Stimulated activated CD8-positive, alpha-beta memory T cell treated with anti-CD3 and anti-CD28 coated beads, Interleukin-12 subunit alpha, Interleukin-12 subunit beta, amount 100 ng/mL, for 4 hours (primary cell): ENCODE measurements at places on chromosomes 7 and 10.

DNA sequence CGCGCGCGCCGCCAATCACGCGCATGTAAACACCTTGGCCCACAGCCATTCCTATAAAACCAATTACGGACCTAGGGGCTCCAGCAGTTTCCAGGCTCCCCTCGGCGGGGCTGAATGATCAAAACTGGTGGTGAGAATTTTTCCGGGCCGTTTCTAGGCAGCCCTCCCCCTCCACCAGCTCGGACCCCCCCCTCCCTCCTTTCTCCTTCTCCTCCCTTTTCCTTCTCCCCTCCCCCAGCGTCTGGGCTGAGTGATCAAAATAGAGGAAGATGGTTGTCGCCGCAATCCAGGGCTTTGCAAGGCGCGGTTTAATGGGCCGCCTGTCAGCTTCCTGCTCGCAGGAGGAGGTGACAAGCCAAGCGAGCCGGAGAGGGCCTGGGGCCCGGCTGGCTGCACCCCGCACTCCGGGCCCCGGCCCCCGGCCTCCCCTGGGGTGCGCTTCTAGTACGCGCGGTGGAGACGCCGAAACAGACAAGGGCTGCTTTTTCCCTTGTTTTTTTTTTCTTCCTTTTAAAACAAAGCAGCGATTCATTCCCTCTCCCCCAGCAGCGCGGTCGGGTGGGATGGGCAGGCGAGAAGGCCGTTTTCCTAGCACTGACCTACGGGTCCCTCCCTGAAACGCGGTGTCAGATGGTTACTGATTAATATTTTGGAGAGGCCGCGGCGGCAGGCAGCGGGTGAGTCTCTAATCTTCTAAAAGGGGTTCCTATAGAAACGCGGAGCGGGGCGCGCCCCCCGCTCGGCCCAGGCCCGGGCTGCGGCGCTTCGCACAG lies 528 bp upstream of the TNRC18 start:
- DNase-seq = peak; percentile 28

- DNase-seq = no peak
Measured at GRCh38 chr7:833601-834258, 1.5 kb downstream of the SUN1 start.

DNA sequence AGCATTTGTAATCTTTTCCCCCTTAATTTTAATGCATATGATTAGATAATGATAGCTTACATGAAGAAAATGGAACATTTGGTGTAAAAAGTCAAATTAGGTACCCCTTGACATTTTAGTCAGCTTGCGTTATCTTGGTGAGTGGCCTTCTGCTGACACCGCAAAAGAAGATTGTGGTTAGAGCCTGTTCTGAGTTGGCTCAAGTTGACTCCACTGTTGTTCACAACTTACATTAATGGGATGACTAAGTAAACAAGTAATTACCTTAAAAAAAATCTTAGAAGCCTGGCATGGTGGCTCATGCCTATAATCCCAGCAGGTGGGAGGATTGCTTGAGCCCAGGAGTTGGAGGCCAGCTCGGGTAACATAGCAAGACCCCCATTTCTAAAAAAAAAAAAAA lies 24.2 kb downstream of the TRRAP start:
- DNase-seq = no peak

DNA sequence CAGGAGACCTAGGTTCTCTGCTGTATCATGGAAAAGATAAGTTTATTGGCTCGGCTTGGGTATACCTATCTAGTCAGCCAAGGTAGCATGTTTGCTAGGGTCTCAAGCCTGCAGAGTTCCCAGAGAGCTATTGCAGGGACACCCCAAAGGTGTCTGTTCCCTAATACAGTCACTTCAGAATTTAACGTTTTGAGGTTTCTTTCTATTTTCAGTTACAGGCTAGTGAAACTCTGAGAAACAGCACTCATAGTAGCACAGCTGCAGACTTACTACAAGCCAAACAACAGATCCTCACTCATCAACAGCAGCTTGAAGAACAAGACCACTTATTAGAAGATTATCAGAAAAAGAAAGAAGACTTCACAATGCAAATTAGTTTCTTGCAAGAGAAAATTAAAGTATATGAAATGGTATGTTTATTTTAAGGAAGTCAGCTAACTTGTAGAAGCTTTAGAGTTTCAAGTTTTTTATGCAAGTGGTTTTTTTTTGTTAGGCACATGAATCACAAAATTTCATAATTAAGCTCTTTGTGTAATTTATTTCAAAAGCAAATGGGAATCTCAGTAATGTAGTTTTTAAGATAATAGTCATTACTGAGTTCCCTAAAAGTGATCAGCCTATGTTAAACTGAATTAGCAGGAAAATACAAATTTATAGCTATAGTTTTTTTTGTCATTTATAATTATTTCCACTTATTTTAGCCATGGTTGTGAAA lies 54.9 kb downstream of the AKAP9 start:
- DNase-seq = no peak

GRCh38 chr10:122375679-122376160 lies 1.2 kb downstream of the PLEKHA1 start:
- DNase-seq = no peak

DNA sequence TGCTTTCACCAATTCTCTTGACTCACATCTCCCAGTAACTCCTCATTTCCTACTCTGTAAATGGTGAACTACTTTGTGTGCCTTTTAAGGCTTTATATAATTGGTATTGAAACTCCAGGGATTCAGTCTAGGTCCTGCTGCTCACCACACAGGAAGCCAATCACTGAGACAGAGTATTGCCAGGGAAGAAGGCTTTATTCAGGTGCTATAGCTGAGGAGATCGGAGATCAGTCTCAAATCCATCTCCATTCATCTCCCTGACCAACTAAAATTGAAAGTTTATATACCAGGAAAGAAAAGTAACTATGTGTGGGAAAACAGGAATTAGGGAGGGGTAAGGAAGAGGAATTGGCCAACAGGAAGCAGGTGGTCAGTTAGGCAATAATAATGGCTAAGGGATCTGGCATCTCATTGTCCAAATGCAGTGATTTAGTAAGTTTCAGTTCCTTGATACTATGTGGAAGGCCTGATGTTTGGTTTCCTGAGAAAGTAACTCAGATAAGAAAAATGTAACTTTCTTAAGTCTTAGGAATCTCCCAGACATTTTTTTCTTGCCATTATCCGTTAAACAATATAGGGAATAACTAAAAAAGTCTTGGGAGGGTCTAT lies 10.2 kb upstream of the SDHAF3 start:
- no peak for DNase-seq
